ENCODE measurements at places on chromosomes 2 and 18.

DNA sequence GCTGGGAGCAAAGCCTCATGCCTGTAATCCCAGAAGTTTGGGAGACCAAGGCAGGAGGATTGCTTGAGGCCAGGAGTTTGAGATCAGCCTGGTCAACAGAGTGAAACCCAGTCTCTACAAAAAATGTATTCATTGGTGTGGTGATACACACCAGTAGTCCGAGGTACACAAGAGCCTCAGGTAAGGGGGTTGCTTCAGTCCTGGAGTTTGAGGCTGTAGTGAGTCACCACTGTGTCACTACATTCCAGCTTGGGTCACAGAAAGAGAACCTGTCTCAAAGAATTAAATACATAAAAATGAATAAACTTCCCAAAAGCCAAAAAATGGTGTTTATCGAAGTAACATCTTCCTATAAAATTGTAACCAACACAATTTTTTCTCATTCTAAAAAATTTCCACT lies 568.1 kb upstream of the LINC00305 start:
- no peak for DNase-seq

DNA sequence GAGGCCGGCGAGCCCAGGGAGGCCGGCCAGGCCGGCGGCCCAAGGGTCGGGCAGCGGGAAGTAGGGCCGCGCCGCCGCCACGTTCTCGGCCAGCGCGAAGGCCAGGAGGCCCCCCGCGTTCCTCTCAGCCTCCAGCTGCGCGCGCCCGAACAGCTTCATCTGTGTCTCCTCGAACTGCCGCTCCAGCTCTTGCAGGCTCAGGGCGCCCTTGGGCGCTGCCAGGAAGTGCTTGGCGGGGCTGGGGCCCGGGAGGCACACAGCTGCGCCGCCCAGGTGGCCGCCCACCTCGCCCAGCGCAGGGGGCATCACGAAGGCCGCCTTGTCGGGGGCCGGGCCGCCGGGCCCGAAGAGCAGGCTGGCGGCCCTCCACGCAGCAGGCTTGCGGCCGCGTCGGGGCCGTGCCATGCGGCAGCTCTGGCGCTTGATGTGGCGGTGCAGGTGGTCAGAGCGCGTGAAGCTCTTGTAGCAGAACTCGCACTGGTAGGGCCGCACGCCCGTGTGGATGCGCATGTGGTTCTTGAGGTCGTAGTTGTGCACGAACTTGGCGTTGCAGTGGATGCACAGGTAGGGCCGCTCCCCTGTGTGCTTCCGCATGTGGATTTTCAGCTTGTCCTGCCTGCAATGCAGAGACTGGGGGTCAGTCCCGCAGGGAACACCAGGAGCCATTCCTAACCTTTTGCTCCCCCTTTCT lies 99.0 kb upstream of the SMAD2 start:
- DNase-seq, result no peak

DNA sequence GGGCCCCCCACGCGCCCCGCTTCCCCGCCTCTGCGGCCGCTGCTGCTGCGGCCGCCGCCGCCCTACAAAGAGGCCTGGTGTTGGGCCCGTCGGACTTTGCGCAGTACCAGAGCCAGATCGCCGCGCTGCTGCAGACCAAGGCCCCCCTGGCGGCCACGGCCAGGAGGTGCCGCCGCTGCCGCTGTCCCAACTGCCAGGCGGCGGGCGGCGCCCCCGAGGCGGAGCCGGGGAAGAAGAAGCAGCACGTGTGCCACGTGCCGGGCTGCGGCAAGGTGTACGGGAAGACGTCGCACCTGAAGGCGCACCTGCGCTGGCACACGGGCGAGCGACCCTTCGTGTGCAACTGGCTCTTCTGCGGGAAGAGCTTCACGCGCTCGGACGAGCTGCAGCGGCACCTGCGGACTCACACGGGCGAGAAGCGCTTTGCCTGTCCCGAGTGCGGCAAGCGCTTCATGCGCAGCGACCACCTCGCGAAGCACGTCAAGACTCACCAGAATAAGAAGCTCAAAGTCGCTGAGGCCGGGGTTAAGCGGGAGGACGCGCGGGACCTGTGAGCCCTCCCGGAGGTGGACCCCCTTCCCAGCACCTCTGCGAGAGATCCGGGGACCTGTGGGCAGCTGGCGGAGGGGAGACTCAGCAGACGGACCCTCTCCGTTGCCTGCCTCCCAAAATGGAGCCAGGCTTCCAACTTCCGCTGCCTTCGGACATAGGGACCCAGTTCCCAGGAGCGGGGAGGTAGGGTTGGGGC lies 1.9 kb downstream of the SP5 start:
- DNase-seq, result peak; percentile 19

- no peak for DNase-seq
These were observed 1.9 kb upstream of the SLC1A4 start for GRCh38 chr2:64987001-64987955.

DNA sequence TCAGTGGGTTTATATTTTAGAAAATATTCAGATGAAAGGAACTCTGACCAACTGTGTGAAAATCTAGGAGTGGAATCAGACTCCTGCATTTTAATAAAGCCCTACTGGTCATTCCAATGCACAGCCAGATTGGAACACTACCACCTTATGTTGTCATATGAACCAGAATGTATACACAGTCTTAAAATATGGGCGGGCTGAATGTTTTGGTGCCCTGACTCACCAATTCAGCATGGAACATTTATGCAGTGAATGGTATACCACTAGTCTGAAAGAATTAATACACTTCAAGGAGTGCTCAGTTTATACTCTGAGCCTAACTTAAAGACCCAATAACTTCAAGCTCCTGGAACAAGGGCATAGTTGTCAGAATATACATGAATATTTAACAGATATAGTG lies 280.9 kb upstream of the TCF4 start:
- no peak for DNase-seq

DNA sequence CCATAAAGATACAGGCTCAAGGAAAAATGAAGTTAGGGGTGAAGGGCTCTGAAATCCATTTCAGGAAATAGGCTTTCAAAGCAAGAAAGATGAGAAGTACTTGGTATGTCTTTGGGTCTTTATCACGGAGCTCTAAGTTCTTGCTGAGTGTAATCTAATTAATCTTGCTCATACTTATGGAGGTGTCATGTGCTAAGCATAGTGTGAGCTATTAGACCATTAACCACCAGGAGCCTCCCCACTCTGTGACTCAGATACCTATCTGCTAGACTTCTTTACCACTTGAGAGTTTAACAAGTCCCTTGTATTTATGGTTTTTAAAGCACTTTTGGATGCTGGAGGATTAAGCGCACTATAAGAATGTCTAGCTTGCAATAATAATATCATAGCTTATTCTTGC lies 678.7 kb downstream of the EPHA4 start:
- no peak for DNase-seq
